GM20000 (cell line): ENCODE measurements at places on chromosomes 2 and 18.

- peak; percentile 82 for DNase-seq
Measured at GRCh38 chr2:230956827-230957755, 32.0 kb upstream of the GPR55 start.

DNA sequence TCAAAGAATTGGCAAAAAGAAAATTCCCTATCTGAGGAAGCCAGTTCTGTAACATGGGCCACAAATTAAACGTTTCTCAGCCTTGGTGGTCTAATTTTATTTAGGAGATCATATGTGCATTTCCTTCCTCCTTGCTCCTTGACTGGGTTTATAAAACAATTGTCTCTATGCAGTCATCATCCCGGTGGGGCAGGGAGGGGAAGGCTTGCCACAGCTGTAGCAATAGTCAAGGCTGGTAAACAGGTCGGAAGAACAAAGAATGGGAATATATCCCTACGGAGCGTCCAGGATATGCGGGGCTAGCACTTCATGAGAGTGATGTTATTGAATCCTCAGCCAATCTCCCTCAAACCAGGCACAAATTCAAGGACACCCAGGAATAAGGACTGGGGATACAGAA is 143.8 kb downstream of the RNF152 start:
- no peak for DNase-seq

DNA sequence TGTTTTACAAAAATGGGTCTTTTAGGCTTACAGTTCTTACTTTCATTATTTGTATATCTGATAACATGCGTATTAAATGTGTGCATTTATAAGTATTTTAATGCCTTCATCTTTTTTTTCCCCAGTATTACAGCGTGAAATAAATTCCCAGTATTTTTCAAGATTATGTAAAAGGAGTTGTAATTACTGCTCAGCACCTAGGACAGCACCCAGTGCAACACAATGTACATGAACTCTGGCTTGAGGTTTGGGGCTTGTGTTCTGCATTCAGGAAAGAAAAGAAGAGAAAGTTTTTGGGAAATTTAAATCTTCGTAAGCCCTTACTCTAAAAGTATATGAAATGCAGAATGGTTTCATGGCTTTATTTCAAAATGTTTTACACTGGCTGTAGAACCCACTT is 16.7 kb downstream of the ZNF638 start:
- DNase-seq, result no peak

GRCh38 chr2:28346587-28346986 is 46.1 kb upstream of the FOSL2 start:
- DNase-seq, result no peak

- no peak for DNase-seq
Measured at GRCh38 chr18:78130232-78131195, 849.1 kb upstream of the SALL3 start.

- DNase-seq, result no peak
Measured at GRCh38 chr2:158478816-158479215, 22.1 kb downstream of the PKP4 start.

DNA sequence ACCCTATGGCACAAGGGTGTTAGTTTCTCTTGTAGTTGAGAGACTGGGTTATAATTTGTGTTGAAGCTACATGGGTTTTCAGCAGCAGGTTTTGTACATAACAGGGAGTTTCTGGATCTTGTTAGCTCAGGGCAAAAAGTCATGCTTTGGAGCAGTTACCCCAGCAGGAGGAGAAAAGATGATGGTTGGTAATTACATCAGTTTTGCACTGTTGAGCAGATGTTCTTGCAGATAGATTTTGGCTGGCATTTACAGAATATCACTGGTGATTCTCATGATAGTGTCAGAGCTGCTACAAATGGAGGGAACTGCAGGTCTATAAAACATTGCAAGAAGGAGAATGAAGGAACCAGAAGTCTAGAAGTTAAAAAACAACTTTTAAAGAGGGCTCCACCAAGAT is 215.2 kb upstream of the ATP5MC3 start:
- no peak for DNase-seq

GRCh38 chr2:145033438-145033837 is 513.5 kb upstream of the ZEB2 start:
- no peak for DNase-seq

DNA sequence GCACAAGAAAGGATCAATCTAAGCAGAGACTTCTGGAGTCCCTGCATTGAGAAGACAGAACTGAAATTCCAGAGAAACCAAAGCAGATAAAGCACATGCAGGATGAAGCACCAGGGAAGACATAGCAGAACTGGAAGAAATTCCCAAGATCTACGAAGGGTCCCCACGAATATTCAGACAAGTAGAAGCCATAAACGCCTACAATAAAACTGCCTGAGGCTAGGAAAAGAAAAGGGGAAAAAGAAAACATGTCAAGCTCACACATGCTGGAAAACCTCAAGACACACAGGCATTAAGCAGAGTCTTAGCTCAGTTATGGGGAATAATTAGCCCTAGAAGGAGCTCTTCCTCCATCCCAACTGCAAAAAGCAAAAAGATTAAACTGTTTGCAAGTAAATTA is 171.2 kb downstream of the NBAS start:
- no peak for DNase-seq

DNA sequence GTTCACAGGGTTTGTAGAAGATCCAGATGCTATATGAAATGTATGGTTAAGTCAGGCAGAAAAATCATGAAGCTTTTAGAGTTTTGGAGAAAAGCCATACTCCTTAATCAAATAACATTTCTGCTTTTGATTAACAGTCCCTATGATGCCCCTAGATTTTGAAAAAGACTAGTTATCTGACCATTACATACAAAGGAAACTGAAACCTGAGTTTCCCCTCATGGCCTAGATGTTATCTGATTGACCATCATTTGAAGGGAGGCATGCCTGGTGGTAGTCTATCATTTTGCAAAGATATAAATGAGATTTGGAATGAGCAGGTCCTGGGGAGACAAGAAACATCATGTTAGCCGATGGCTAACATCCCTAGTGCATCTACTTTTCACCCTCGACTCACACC is 704.3 kb upstream of the FSHR start:
- no peak for DNase-seq

DNA sequence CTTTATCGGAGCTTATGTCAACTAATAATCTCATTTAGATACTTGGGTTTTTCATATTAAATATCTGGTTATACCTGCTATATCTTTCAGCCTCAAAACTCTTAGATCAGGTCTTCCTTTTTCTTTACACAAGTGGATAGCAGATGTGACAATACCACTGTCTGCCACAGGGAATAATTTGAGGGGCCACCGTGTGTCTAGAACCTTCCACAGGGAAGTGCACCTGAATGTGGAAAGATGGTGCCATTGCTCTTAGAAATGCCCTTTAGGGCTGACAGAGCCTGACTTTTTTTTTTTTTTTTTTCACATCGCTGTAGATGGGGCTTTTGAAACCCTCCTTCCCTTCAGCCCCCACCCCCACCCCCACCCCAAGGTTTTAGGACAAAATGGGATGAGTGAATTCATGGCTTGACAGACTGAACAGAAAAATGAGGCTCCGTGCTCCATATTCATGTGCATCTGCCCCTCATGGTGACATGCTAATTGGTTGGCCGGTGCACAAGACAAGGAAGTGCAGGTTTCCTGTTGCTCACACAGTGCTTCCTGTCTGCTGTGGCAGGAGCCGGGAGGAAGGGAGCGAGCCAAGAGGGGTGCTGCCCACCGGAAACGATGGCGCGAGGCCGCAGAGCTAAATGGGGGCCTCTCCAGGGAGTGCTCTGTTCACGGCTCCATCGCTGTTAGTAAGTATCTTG is 246.0 kb downstream of the LDLRAD4 start:
- DNase-seq, result peak; percentile 76

DNA sequence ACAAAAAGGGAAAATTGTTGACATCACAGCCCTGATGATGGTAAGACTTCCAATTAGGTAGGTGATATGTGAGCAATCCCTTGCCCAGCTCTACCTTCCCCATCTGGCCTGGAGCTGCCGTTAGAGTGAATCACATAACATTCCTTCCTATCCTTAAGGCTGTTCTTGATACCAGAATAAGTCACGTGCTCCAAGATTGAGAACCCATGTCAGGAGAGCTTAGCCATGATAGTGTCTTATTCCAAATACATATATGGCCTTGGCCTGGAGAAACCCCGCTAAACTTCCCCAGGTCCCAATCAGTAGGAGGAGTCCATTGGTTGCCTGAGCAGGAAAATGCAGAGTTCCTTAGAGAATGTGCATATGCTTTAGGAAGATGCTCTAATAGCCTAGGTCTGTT is 70.0 kb upstream of the ACVR2A start:
- no peak for DNase-seq

DNA sequence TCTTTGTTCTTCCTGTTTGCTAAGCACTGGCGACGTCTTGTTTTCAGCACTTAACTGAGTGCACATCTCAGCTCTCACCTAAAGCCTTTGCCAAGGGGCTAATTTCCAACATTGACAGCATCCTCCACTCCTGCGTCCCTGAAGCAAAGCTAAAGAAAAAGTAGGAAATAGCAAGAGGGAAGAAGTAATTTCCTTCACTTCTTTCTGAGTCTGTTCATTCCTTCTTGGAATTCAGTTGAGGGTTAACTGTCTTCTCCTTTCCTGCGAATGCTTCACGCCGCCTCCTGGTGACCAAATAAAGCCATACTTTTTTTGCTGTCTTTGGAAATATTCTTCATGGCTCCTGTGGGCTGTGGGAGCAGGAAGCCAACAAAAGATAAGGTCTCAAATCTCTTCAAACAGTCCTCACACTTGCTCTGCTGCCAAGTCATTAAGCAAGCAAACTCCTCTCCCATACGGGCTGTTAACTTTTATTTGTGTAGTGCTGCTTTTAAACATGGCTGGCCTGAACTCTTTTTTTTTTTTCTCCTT is 100.9 kb downstream of the DPP10 start:
- DNase-seq, result no peak

DNA sequence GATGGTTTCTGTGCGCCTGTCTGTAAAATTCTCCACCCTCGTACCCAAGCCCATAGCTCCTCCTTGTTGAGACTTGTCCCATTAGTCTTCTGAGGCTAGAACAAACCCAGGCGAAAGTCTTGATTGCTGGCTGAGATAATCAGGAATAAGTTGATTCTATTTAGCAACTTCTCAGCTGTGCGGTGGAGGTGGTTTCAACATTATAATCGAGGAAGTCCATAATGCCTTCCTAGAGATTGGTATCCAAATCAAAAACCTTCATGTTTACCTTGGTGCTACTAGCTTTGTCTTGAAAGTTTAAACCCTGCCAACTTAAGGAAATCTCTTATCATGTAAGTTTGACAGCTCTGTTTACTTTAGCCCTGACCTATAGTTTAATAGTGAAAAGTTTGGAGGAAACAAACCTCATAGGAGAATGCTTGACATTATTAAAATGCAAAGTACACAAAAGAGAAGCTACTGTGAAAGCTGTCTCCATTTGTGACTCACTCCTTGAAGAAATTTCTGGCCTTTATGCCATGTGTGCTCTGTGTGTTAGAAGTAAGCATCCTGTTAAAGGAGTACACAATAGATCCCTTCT is 36.6 kb upstream of the DSC1 start:
- DNase-seq, result no peak

GRCh38 chr2:151475071-151475470 is 65.4 kb downstream of the RIF1 start:
- DNase-seq, result no peak

- no peak for DNase-seq
Measured at GRCh38 chr2:158380746-158381145, 75.8 kb downstream of the CCDC148 start.

- no peak for DNase-seq
Measured at GRCh38 chr2:232931636-232932035, 61.6 kb downstream of the SNORC start.

DNA sequence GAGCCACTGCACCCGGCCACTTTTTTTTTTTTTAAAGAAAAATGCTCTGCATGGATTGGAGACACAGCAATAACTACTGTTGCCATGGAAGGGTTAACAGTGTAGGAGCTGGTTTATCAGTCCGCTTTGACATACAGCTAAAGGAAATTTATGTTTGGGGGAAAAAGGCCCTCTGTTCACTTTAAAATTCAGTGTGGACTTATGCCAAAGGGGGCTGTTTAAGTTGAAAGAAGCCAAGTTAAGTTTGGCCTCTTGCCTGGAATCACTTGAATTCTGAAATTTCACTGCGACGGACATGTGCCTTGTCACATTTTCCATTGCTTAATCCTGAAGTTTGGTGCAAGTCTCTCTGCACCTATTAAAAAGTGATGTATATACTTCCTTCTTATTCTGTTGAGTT is 3.1 kb downstream of the KCNE4 start:
- DNase-seq, result no peak

- DNase-seq, result no peak
Measured at GRCh38 chr2:151860210-151860609, 32.0 kb upstream of the ARL5A start.

DNA sequence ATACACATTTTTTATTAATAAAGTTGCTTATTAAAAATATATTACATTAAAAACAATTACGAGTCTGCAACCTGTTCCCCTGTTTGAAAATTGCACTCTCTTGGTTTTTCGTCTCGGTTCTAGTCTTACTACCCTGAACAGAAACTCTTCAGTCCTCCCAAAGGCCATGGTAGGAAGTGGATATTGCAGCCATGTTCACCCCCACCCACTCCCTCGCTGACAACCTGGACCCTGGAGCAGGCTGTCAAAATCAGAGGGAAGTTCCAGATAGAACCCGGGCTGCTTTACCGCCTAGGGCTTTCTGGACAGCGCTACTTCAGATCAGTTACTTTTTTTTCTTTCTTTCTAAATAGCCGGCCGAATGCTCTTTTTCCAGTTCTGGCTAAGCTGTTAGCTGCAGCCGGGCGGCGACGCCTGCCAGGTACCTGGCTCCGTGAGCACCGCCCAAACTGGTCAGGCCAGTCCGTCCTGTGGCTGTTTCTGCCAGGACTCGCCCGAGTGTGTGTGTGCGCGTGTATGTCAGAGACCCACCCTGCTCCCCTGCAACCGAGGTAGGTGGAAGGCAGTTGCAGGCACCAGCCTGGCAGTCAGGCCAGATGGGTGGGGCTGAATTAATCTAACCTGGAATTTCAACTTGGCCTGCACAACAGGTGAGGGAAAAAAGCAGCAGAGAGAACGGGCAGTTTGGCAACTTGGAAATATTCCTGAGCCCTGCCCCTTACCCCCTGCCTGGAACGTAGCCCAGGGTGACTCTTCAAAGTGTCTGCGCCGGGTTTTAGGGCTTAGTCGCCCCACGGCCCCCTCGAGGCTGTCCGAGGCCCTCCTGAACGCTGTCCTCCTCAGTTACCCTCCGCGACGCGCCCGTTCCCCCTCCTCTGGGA is 1.1 kb upstream of the TET3 start:
- DNase-seq, result peak; percentile 45

DNA sequence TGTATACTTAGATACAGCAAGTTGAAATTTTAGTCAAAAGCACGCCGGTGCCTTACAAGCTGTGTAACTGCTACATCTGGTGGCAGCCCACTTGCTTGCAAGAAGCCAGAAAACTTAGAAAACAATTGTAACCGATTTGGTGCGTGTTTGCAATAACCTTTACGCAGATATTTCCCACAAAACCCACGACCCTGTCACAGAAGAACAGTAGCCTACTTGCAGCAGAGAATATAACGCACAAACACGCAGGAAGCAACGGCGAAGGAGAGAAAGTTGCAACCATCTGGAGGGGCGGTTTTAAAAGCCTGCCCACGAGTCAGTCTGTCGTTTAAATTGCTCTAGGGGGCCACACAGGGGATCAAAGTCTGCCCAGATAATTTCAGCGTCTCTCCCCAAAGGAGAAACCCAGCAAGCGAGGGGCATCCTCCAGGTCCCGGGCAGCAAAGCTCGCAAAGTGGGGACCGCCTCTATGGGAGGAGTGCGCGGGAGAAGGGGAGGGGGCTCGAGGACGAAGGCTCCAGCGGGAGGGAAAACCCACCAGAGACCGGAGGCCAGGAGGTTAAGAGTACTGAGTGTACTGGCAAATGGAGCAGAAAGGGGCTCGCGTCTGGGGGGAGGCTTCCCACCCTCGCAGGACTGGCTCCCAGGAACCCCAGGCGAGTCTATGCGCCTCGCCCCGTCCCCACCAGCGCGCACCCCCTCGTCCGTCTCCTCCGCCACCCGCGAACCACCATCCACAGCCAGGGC is 1.1 kb downstream of the TLK1 start:
- DNase-seq, result peak; percentile 58
